NCI-H1694 (cell line): ENCODE measurements at places on chromosomes 7 and 10.
A peak's percentile ranks its signal among the peaks of the same experiment; 100 is the strongest.

GRCh38 chr7:2757904-2758672 is 70.1 kb downstream of the AMZ1 start:
- DNase-seq, result peak; percentile 24

DNA sequence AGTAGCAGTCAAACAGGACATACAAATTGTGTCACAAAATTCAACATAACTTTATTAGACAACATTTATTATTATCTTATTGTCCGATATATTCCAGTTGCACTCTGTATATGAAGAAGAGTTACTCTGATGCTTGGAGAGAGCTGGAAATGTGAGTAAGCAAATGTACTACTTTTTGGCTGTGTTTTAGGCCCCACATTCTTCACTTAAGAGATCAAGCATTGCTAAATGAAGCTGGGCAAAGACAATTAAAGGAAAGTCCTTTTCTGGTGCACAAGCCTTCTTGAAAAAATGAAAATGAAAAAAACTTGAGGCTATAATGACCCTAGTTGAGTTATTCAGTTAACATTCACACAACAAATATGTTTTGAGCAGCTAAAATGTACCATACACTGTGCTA is 26.1 kb downstream of the MYPN start:
- no peak for DNase-seq

- no peak for DNase-seq
Observed at GRCh38 chr10:290026-290725, 154.9 kb downstream of the ZMYND11 start.

- DNase-seq, result no peak
Observed at GRCh38 chr7:36951257-36951697, 227.0 kb upstream of the AOAH start.

DNA sequence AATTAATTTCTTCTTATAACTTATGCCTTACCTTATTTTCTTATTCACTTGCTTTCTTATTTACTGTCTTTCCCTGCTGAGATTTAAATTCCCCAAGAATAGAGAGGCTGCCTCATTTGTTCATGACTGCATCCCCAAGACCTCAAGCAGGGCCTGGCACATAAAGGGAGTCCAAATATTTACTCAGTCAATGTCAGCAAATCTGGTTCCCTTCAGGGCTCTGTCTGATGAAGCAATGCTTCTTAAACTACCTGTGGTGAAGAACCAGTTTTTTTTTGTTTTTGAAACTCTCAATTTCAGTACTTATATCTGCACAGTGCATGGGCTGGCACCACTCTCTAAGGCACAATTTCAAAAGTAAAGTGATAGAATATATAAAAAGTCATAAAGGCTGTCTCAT is 4.7 kb downstream of the ZNF239 start:
- no peak for DNase-seq

- DNase-seq, result peak; percentile 10
Observed at GRCh38 chr7:141362580-141363435, 188.4 kb upstream of the AGK start.

DNA sequence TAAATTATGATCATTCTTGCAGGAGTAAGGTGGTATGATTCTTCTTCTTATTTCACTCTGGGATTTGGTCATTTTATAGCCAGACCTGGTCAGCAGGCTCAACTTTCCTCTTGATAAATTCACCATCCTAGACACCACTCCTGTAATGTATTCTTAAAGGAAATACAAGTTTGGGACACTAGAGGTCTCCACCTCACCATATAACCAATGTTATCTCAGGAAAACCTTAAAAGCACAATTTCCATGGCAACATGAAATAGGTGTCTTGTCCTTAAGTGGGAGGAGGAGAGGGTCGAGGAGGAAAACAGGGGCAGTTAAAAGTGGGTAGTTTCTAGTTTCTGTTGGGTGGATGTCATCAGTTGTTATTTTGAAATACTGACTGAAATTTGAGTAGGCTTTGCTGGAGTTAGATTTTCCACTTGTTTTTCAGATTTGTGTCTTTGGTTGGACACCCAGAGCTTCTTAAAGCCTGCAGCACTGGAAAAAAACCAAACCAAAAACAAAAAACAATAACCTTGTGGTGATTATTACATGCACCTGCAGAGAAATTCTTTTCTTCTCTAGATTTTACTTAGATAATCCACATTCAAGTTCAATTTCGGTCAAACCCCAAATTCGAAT is 163.1 kb downstream of the PRKCQ start:
- peak; percentile 33 for DNase-seq

- no peak for DNase-seq
Observed at GRCh38 chr7:55548295-55548731, 24.0 kb downstream of the VOPP1 start.

- DNase-seq, result no peak
Observed at GRCh38 chr10:95675403-95676116, 18.2 kb downstream of the TCTN3 start.

- no peak for DNase-seq
Observed at GRCh38 chr10:64103750-64104470, 582.7 kb downstream of the REEP3 start.

DNA sequence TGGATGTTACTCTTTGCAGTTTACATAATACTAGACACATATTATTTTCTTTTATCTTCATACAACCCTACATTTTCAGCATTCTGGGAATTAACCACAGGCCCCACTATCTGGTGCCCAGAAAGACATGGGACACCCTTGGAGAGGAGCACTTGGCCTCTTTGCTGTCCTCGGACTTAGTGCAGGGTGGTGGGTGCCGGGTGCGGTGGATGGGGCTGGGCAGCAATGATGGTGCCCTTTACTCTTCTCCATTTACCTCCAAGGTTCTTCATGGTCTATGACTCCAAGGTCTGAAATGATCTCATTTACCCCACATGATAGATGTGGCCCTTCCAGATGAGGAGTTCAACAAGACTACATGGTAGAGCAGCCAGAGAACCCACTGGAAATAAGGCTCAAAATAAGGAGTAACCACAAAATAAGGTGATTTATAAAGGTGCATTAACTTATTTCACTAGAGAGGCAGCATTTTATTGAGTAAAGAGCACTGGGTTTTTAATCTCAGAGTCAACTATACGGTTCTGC is 56.2 kb upstream of the IGFBP3 start:
- DNase-seq, result no peak
